ENCODE measurements at places on chromosomes 3 and 15. TPM values are rescaled to one million over a fixed set of nuclear protein-coding genes. Genes with fewer than 3 reads are reported as not detected.

ATP10A gene
- total RNA-seq: 1.5 TPM

AMOTL2 gene
- 63.3 TPM for total RNA-seq

HEXA gene
- 12.8 TPM for total RNA-seq

IL17RE gene
- 11.7 TPM for total RNA-seq

STRIT1 gene
- not detected for total RNA-seq

CCDC54 gene
- not detected for total RNA-seq

HMG20A gene
- 22.7 TPM for total RNA-seq

THSD4 gene
- 110 TPM for total RNA-seq

SCG5 gene
- 1.1 TPM for total RNA-seq

C2CD4A gene
- total RNA-seq: 0.18 TPM

WNT5A gene
- total RNA-seq: 32.6 TPM

SLC30A4 gene
- 6.7 TPM for total RNA-seq

FETUB gene
- total RNA-seq: 0.94 TPM

LCTL gene
- not detected for total RNA-seq

TM2D3 gene
- total RNA-seq: 32.2 TPM

DNA sequence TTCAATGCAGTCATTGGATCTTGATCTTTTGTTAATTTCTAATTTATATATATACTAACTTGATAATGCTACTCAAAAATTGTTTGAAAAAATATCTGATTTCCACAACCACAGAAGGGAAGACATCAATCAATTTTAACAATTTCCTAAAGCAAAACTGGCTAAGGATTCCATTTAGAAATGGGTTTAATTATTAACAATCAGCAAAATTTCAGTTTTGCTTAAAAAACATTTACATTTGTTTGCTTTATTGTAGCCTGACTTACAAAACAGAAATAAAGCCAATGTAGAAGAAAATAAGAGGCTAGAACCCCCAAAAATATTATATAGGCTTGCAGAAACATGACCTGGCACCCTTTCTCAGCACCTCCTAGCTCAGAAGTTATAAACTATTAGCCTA, 74.9 kb downstream of the LRRFIP2 start:
- DNase-seq: no peak

- DNase-seq: no peak
Measured at GRCh38 chr3:180974286-180974685, 15.2 kb downstream of the DNAJC19 start.

- DNase-seq: no peak
Measured at GRCh38 chr3:196558476-196558875, 9.9 kb downstream of the WDR53 start.

DNA sequence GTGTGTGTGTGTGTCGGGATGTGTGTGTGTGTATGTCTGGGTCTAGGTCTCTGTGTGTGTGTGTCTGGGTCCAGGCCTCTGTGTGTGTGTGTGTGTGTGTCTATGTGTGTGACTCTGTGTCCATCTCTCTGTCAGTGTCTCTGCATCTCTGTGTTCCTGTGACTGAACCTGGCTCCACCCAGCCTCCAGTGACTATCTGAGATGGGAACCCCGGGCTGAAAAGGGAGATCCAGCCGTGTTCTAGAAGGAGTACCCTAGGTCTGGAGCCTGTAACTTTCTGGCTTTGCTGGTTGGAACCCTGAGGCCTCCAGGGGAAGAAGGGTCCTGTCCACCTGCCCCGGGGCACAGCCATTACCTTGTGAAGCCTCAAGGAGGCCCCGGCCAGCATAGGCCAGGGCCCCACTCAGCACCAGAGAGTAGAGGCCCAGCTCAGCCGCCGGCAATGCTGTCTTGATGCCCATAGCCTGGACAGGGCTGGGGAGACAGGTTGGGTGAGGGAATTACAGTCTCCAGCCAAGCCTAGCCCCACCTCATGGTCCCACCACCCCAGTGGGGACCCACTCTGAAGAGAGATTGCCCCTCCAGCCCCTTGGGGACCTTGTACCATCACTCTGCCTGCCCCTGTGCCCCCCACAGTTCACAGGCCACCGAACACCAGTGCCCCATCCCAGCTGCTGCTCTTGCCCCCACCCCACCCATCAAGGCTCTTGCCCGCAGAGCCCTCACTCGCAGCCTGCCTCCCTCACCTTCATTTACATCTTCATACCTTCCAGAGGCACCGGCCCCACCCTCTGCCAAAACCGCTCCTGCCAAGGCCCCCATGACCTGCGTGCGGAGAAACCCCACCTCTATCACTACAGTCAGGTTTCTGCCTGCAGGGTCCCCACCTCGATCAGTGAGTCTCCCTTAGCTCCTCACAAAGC, 2.0 kb downstream of the HHATL start:
- DNase-seq: no peak

- no peak for DNase-seq
Measured at GRCh38 chr15:60530653-60531052, 51.7 kb upstream of the ICE2 start.

GRCh38 chr3:13772321-13772745, 107.5 kb downstream of the WNT7A start:
- no peak for DNase-seq

GRCh38 chr3:29635888-29636287, 355.0 kb downstream of the RBMS3 start:
- no peak for DNase-seq

DNA sequence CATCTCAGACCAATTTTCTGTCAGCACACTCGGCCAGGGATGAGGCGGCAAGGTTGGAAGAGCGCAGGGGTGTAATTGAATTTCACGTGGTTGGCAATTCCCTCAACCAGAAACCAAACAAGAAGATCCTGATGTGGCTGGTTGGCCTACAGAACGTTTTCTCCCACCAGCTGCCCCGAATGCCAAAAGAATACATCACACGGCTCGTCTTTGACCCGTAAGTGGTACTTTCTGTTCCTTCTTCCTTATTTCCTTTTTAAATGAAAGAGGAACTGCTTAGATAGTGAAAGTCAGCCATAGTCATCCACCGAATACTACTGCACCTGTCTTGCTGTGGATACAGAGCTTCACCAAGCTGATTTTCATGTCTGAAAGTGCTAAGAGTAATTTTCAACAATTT, 60.1 kb downstream of the SGO1 start:
- DNase-seq: no peak

GRCh38 chr3:171260466-171260865, 199.7 kb downstream of the TNIK start:
- no peak for DNase-seq

DNA sequence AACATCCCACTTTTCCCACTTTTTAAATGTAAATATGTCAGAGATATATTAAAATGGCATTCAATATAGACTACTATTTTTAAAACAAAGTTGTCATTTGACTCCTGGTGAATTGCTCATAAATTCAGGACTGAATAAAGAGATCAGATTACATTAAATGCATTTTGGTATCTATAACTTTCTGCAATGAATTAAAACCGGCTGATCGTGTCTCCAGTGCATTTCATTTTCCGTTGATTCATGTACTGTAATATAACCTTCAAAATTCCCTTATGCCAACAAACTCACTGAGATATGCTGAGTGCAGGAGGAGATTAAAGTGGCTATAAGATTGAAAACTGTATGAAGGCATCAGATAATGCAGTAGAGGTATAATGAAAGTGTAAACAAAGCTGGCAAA, 361.1 kb upstream of the CDIN1 start:
- DNase-seq: no peak

- DNase-seq: no peak
Measured at GRCh38 chr15:34588046-34588674, 4.7 kb upstream of the GOLGA8B start.

GRCh38 chr3:46947981-46948791, 28.4 kb downstream of the CCDC12 start:
- no peak for DNase-seq

GRCh38 chr3:196179380-196180308, 31.6 kb downstream of the ZDHHC19 start:
- DNase-seq: no peak

- DNase-seq: no peak
Measured at GRCh38 chr15:52658955-52659354, 20.2 kb downstream of the ATOSA start.

GRCh38 chr3:40417845-40418543, 31.0 kb downstream of the ENTPD3 start:
- DNase-seq: no peak

DNA sequence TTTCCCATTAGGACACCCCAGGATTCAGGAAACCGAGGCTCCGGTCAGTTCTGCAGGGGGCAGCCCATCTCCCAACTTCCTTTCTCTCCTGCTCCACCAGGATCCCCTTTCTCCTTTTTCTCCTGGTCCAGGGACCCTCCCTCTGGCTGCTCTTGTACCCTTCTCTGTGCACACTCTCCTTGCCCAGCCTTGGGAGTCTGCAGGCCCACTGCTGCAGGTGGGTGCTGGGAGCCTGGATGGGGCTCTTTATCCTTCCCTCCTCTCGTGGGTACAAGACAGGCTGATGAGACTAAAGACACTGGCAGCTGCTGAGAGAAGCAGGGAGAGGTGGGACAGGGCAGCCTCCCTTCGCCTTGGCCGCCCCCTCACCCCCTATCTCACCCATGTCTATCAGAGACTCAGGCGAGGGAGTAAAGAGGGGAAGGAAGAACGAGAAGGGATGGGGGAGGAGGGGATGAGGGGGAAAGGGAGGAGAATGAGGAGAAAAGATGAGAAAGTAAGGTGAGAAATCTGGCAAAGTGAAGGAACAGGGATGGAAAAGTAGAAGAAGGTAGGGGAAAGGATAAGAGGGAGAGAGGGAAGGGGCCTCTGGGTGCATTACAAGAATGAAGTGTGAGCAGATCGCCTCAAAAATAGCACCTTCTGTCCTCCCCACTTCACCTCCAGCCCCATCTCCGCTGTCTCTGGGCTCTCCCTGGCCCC, 45.2 kb downstream of the ITGA11 start:
- DNase-seq: no peak

DNA sequence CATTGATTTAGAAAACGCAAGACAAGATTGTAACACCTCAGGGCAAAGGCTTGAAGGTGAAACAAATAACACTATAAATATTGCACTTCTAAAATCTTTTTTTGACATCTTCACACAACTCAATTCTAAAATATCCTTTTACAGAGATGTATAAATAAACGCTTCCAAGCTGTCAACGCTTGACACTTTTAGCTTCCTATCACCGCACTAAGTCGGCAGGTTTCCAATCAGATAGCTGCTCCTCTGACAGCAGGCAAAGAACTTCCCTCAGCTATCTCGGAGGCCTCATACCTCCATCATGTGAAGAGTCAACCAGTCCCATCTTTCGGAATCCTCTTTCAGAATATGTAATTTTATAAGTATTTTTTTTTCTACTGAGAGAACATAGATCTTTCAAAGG, 71.0 kb downstream of the PCOLCE2 start:
- DNase-seq: no peak

DNA sequence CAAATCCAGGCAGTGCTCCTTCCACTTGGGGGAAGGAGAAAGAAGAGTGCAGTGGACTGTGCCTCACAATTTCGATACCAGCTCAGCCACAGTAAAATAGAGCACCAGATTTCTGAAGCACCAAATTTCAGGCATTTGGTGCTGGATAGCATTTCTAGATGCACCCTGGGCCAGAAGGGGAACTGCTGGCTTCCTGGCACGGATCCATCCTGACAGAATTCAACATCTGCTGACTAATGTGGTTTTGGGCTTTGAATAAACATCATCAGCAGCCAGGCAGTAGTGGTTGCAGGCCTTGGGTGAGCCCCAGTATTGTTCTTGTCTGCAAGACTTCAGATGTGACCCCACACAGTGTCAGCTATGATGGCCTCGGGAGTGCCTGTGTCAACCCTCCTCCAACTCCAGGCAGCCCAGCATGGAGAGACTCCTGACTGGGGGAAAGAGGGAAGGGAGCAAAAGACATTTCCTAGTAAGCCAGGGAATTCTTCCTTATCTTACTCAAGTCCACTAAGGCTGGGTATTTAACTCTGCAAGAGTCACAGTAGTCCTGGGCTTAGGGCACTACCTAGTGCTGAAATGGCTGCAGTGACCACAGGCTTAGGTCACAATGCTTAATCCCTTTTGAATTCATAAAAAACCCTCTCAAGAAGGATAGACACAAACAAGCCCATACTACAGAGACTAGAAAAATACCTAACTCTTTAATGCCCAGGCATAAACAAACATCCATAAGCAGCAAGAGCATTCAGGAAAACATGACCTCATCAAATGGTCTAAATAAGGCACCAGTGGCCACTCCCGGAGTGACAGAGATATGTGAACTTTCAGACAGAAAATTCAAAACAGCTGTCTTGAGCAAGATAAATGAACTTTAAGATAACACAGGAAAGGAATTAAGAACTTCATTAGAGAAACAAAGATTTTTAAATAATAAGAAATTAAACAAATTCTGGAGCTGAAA, 74.7 kb downstream of the SPATA16 start:
- no peak for DNase-seq

GRCh38 chr15:86796521-86796920, 716.9 kb downstream of the AGBL1 start:
- no peak for DNase-seq

DNA sequence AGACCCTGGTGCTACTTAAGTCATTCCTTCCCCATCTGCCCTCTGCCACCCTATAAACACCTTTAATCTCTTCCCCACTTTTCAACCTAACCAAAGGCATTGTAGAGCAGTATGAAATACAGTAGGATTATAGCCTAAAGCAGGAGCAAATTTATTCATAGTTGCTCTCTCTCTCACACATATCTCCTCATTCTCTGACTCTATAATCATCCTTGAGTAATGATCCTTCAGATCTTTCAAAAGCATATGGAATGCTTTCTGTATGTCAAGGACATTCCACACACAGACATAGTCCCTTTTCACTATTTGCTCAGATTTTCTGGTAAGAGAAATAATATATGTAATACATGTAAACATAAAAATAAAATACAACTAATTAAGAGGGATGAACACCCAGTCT, 54.1 kb downstream of the TRPC1 start:
- DNase-seq: no peak

DNA sequence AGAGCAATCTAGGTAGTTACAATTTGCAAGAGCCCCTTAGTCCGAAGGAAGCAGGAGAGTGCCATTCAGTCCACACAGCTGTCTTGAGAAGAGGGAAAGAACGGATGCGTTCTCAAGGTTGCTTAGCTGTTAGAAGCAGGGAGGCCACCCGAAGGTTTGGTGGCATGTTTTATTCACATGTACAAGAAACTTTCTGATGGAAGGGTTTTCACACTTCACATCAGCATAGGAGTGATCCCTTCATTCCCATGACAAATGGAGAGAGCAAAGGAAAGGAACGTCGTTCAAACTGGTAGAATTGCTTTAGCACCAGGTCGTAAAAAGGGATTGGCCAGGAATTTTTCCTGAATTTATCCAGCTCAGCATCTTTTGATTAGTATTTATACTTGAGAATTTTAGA, 53.5 kb downstream of the TRIM71 start:
- no peak for DNase-seq

- DNase-seq: no peak
Measured at GRCh38 chr3:23170291-23170690, 32.8 kb upstream of the UBE2E2 start.

DNA sequence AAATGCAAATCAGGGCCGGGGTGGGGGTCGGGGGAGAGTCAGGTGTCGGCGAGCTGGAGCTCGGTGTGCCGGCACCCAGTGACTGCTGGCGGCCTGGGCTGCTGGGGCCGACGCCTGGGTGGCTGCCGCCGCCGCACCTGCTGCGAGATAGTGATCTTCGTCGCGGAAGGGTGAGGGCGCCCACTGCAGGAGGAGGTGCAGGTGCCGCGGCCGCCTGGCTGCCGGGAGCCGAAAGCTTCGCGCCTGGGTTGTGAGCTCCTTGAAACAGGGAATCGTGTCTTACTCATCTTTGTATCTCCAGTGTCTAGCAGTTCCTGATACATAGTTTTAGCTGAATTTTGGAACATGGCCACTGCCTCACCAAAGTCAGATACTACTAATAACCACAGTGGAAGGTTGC, 64.0 kb upstream of the CPOX start:
- no peak for DNase-seq

- no peak for DNase-seq
Measured at GRCh38 chr3:169558371-169558770, 105.1 kb downstream of the MECOM start.

All from esophagus squamous epithelium (tissue), 5 donors.